G401 (cell line): ENCODE measurements at places on chromosomes 3 and 15. TPM values are rescaled to one million over a fixed set of nuclear protein-coding genes. Genes with fewer than 3 reads are reported as not detected.

WDR53 gene
- total RNA-seq = 0.49 and 2.9 TPM in 2 replicates

ADAMTSL3 gene
- 0.10 TPM in 1 of 2 replicates, not detected in the other for total RNA-seq

UBA3 gene
- total RNA-seq = 71.4 and 77.6 TPM in 2 replicates

PLS1 gene
- total RNA-seq = 5.2 and 12.1 TPM in 2 replicates

ABCF3 gene
- total RNA-seq = 47.0 and 63.5 TPM in 2 replicates

FGD5 gene
- total RNA-seq = 0.25 and 0.58 TPM in 2 replicates

TTLL13 gene
- not detected in 2 replicates for total RNA-seq

GRCh38 chr15:56234804-56235203, 8.9 kb downstream of the RFX7 start:
- no peak for DNase-seq

- DNase-seq = no peak
Measured at GRCh38 chr15:91050128-91050455, 27.7 kb upstream of the VPS33B start.

- no peak for DNase-seq
Measured at GRCh38 chr3:179801856-179802255, 149.0 kb downstream of the USP13 start.

DNA sequence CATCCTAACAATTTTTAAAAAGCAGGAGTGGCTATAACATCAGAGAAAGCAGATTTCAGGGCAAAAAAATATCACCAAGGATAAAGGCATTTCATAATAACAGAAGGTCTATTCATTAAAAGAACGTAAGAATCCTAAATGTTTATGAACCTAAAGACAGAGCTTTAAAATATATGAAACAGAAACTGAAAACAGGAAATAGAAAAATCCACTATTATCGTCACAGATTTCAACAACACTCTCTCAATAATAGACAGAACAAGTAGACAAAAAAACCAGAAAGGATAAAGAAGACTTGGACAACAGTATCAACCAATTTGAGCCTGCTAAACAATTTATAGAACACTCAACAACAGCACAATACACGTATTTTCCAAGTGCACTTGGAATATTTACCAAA, 71.4 kb downstream of the FBXL22 start:
- no peak for DNase-seq

GRCh38 chr3:118734664-118735063, 300.0 kb downstream of the IGSF11 start:
- no peak for DNase-seq

GRCh38 chr3:175413926-175414325, 554.8 kb downstream of the NAALADL2 start:
- no peak for DNase-seq

DNA sequence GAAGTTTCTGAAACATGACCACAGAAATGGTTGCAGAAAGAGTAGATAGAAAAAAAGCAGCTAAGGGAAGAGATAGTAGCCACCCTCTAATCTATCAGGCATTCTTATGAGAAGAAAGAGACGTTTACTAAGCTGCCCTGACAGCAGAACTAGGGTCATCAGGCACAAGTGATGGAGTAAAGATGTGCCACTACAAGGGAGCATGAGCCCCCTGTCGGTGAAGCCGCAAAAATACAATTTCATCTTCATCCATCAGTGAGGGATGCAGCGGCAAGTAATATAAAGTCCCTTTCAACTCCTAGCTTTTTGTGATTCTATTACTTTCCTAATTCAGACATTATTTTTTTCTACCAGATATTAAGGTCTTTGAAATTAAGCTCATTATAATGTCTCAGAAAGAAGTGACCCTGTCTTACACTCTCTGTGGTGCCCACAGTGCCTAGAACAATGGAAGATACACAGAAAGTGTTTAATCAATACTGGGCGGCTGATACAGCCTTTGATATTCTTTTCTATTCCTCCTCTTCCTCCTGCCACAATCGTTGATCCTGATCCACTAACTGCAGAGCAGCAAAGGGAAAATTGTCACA, 651.6 kb downstream of the NTRK3 start:
- no peak for DNase-seq

DNA sequence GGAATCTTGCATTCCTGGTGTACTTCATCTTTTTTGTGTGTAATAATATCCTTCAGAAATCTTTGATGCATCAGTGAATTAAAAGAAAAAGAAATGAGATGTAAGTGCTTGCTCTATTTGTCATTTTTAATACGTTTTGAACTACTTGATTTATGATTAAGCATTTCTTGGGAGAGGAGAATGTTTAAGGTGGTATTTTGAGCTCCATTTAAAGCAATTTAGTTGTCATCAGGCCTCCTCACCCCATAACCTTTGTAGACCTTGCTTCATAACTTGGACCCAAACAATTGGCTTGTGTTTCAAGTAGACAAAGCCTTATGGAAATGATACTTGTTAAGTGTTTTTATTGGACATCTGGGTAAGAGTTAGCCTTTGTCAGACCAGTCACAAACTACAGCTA, 87.1 kb upstream of the VEPH1 start:
- no peak for DNase-seq

DNA sequence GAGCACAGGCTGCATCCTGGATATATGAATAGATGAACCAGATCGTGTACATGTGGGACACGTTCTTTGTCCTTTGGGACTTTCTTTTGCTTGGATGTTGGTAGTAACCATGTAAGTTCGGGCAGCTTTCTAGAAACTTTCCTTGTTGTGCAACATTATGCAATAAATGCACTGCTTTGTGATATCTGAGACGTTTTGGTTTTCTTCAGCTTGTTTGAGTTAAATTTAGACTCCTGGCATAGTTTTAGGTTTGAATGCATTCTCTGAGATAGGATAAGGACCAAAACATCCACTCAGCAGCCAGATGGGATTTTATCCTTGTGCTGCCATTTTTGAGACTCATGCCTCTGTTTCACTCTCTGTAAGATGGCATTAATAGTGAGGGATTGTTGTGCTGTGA, 158.9 kb downstream of the IGF1R start:
- DNase-seq = no peak

GRCh38 chr15:80819001-80819400, 39.8 kb downstream of the CEMIP start:
- DNase-seq = peak; percentile 78

DNA sequence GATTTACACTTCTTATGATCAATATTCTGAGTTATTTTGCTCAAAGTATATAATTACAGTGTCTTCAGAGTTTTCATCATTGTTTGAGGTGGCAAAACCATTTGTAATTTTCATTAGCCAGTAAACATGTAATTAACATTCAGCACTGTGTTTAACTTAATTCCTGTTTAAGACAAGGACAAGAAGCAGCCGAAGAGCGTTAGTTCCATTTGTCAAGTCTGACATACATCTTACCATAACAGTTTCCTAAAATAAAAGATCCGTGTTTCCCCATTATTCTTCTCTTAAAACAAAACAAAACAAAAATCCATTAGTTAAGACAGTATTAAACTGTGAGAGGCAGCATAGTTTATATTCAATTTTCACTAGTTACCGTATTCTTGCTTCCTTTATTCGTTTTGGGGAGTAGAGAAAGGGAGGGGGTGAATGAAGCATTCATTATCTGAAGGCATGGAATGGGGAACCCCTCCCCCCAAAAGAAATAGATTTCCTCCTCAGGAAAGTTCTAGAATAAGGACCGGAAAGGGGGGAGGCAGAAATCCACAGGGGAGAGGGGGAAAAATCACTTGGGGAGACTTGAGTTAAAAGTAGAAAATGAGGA, 5.5 kb upstream of the NR2F2 start:
- peak; percentile 8 for DNase-seq

DNA sequence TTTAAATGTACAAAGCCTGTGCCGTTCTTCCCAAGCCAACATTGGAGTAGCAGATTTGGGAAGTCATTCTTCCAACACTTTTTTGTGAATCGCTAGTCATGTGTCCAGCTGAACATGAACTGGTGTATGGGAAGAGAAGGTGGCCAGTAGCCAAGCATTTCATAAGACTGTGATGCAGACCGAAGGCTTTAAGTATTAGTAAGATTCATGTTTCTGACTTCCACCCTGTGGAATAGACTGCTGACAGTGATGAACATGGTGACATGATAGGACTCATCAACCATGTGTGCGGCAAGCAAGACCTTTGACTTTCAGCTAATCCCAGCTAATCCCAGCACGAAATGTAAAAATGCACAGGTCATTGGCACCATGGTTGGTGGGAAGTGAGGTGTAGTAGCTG, 48.3 kb upstream of the THSD4 start:
- DNase-seq = no peak

DNA sequence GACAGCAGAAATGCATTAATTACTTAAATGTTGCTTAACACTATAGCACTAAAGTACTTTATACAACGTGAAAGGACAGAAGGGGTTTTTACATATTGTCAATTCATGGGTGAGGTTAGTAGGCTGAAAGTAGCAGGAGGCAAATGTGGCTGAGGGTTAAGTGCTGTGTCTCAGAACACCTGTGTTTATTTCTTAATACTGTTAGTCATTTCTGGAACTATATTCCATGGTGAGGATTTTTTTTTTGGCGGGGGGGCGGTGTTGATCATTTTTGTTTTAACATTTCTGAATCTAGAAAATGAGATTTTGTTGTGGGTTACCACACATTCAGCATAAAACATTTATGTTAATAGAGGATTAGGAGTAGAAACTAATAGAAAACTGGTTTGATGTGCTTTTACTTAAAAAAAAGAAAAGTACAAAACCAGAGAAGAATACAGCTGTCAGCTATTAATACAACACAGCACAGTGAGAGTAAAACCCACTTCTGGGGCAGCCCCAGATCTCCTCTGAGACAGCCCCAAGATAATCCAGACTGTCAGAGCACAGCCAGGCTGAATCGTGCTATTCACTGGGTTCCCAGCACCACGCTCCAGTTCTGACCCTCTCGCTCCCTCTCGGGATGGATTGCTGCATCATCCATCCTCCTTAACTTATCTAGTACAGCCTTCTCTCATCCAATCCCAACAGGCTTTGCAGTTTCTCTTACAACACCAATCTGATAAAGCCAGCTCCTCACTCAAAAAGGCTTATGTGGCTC, 307.7 kb downstream of the TUSC7 start:
- no peak for DNase-seq
